Activated CD4-positive, CD25-positive, alpha-beta regulatory T cell treated with anti-CD3 and anti-CD28 coated beads, Interleukin-2, amount 50 U/mL, for 16 hours (primary cell): ENCODE measurements at places on chromosomes 3 and 15.

- no peak for DNase-seq
Measured at GRCh38 chr3:170815340-170815739, 54.7 kb downstream of the RPL22L1 start.

GRCh38 chr15:81807186-81807585 lies 238.6 kb downstream of the MEX3B start:
- DNase-seq = no peak

DNA sequence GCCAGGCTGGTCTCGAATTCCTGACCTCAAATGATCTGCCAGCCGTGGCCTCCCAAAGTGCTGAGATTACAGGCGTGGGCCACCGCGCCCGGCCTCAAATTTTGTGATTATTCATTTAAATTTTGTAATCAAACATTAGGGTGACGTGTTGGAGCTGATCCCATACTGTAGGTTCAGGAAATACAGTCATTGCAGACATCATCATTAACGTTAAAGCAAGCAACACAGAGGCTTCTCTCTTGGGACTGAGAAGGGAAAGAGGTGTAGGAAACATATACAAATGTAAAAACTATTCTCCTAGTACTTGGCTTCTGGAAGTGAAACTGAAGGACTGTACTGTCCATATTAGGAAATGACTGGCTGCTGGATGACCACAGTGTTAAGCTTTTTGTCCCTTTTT lies 11.1 kb upstream of the ARID3B start:
- no peak for DNase-seq

- DNase-seq = no peak
Measured at GRCh38 chr3:98846101-98846500, 55.4 kb downstream of the DCBLD2 start.

DNA sequence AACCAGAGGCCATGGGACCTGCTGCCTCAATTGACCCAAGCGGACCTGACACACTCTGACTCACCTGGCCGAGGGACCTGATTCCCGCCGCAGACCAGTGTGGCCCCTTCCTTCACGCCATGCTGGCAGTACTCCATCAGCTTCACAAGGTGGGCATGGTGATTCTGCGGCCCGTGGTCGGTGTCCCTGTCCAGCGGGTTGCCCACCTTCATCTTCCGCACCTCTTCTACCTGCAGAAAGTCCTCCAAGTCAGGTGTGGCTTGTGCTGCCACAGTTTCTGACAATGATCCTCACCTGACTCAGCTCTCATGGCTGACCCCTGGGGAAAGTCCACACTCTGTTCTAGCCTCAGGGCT lies 25.9 kb upstream of the SLC41A3 start:
- no peak for DNase-seq

DNA sequence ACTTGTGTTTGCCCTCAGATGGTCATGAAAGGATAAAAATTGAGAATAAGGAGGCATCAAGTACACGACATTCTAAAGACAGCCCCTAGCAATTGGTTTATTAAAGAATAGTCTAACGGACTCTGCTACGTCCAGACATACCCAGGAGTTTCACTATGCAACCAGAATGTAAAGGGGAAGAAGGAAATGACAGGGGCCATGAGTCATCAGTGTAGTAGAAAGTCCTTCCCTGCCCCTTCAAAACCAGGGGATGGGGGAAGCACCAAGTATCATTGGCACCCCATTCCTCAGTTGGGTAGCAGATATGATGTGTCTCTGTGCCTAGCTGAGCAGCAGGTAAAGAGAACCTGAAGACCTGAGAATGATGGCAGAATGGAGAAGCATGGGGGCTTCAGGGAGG lies 367.4 kb downstream of the IL20RB start:
- no peak for DNase-seq

- DNase-seq = no peak
Measured at GRCh38 chr3:178736300-178736699, 200.1 kb downstream of the KCNMB2 start.

DNA sequence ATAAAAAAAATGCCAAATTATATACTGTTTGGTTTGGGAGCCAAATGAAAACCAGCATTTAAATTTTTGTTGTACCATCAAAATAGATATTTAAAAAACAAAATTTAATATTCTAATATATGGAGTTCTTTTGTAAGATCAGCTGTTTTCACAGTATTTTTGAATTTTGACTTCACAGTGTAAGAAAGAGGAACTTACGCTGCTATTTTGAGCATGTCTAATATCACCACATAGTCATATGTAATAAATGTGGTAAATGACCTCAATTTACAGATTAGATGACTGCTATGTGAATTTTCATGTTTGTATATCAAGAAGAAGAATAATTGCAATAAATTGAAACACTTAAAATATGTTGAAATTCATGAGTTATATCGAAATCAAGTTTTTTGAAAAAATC lies 189.6 kb downstream of the ARRDC4 start:
- DNase-seq = no peak

DNA sequence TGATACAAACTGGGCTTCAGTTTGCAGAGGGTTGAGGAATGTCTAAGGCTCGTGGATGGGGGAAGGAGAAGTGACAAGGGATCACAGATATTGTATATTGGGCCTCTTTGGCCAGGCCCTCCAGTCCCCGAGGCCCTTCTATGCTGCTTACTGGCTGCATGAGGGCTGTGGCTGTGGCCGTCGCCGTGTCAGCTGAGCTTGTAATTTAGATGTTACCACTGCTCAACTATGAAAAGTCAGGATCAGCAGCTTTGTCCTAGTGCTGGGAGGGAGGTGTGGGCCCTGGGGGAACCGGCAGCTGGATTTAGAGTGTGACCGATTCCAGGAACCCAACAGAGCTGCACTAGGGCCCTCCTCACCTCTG lies 51.6 kb downstream of the CACNA1D start:
- DNase-seq = no peak

DNA sequence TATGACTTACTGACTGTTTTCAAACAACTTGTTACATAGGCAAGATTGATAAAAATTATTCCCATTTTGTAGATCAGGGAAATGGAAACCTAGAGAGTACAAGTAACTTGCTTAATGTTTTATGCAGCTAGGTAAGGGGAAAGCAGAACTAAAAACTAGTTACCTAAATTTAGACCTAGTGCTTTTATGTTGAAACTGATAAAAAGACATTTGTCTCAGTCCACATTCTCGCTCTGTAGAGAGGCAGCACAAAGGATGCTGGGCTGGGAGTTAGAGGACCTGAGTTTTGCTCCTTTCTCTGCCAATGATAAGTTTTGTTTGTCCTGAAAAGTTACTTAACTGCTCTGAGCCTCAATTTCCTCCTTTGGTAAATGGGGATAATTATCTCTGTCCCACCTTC lies 17.4 kb downstream of the TIMP4 start:
- DNase-seq = no peak

DNA sequence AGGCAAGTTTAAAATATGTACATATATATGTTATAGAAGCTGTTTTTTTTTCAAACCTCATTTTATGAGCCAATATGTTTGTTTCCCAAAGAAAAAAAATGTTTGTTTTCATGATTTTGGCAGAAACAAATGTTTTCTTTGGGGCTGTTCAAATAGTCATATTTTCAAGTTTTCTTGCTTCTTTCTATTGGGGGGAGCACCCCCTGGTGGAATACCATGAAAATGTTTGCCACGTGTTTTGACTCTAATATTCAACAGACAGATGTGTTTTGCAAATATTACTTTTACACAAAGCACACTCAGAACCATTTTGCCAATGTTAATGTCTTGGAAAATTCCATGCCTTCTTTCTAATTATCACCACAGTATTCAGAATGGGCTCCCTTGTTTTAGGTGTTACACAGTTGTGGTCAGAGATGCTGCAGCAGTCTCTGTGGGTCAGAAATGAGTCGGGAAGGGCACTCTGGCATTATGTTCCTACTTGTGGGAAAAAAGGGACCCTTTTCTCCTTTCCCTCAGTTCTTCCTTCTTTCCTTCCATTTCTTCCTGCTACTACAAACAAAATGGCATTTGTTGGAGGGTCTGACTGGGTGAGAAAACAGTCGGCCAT lies 817.0 kb downstream of the TUSC7 start:
- no peak for DNase-seq

GRCh38 chr3:27594096-27594690 lies 110.0 kb upstream of the SLC4A7 start:
- no peak for DNase-seq

- DNase-seq = no peak
Measured at GRCh38 chr3:152833089-152833488, 1.8 kb upstream of the P2RY1 start.

DNA sequence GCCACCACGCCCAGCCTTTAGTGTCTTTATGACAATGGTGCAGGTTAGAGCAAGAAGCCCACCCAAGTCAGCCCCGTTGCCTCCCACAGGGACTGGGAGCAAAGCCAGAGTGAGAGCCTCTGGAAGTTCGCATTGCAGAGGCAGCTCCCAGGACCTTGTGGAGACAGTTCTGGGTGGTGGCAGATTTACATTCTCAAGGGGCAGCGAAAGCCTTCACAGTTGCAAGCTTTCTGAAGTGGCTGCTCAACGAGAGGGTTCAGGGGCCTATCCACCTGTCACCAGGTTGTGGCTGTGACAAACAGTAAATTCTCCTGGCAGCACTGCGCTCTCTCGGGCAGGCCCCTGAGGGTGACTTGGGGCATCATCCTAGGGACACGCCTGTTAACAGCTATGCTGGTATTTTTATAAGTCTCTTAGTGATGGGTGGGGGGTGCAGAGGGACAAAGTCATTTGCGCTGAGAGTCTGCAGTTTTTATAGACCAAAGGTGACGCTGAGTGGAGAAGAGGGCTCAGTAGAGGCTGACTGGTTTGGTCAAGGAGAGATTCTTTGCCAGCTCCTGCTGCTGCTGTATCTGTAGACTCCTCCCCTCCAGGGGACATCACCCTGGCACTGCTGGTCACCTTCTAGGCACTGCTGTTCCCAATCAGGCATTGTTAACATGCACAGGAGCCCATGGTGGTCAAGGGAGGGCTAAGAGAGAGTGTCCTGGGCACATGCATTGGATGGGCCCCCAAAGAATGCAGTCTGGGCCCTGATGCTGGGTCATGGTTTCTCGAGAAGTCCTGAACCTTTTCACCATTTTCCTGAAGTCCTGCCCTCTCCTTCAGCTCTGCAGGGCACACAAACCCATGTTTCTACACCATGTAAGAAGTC lies 57.5 kb upstream of the KLF13 start:
- no peak for DNase-seq

- DNase-seq = peak; percentile 7
Measured at GRCh38 chr15:65638681-65639089, 16.9 kb downstream of the SLC24A1 start.

DNA sequence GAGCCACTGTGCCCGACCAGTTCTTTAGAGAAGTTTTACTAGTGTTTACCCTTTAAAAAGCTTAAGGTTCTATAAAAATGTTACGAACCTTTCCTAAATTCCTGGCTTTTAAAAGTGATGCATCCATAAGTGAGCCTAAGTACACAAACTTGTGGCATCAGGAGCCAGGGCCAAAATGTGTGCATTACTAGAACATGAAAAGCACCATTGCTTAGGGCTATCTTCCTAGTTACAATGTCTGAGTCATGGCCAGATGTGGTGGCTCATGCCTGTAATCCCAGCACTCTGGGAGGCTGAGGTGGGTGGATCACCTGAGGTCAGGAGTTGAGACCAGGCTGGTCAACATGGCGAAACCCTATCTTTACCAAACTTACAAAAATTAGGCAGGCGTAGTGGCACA lies 39.9 kb downstream of the LEO1 start:
- no peak for DNase-seq

DNA sequence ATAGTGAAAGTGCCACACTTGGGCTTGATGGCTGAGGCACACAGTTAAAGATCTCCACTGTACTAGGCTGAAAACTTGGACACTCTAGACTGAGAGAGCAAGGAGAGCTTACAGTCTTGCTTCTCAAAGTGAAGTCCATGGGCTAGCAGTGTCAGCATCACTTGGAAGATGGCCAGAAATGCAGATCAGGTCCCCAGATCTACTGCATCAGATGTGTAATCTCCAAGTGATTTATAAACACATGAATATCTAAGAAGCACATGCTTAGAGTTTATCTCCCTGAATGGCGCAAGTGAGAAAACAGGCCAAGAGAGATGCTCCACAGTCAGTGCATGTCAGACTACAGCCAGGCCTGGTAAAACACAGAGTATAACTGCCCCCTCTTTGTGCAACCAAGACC lies 308.6 kb downstream of the CLSTN2 start:
- DNase-seq = no peak

- no peak for DNase-seq
Measured at GRCh38 chr3:173397161-173398110, at the start of gene NLGN1. NLGN1 (plus strand) TSS chr3:173397744.

GRCh38 chr3:134364061-134364935 lies 9.9 kb downstream of the AMOTL2 start:
- DNase-seq = no peak

- no peak for DNase-seq
Measured at GRCh38 chr3:143600756-143601718, 247.2 kb downstream of the SLC9A9 start.

GRCh38 chr3:54621184-54621583 lies 306.7 kb downstream of the LRTM1 start:
- no peak for DNase-seq

DNA sequence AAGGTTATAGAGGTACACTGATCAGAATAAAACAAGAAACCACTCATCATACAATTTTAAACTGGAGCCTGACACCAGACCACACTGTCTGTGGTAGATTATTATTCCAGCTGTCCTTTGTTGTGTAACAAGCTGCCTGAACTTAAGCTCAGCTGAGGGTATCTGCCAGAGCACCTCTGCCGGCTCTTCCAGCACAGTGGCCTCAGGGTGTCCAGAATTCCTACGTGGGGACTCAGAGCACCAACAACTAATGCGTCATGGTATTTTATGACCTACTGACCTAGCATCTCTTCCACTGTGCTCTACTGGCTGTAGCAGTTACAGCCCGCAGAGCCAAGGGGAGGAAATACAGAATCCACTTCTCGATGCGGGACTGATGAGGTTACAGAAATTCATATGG lies 15.6 kb upstream of the RAF1 start:
- no peak for DNase-seq
